Activated CD8-positive, alpha-beta T cell treated with anti-CD3 and anti-CD28 coated beads, Interleukin-2, amount 10 ng/mL, durations not matched to agents 7 days and 5 days (primary cell): ENCODE measurements at places on chromosomes 3 and 15.

- no peak for DNase-seq
Observed at GRCh38 chr15:59307165-59307537, 65.5 kb downstream of the MYO1E start.

DNA sequence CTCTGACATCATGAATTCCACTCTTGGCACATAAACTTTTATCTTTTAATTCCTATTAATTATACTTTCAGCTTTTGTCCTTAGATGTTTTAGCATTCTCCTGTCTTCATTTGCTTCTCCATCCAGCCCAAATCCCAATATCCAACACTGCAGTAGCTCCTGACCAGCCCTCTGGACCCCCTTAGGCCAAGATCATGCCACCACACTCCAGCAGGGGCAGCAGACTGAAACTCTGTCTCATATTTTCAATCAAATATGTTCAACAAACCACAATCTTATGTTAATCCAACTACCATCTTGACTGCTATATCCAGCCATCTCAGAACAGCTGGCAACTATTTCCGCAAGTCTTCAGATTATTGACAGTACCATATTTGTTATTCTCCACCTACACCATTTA, 315.8 kb upstream of the ROBO2 start:
- no peak for DNase-seq

DNA sequence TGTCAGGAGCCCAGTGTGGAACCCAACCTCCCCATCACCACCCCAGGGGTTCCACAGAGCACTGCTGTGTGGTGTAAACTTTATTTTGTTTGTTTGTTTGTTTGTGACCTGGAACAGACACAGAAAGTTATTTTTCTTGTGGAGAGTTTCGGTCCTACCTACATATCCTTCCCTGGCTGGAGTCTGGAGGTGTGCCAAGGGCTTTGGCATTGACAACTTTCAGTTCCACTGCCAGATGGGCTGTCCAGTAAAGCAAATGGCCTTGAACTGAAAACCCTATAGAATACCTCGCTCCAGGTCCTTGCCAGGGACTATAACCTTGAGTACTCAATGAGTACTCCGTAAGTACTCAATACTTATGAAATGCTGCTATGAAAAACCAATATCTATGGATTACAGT, 103.5 kb downstream of the MITF start:
- no peak for DNase-seq

DNA sequence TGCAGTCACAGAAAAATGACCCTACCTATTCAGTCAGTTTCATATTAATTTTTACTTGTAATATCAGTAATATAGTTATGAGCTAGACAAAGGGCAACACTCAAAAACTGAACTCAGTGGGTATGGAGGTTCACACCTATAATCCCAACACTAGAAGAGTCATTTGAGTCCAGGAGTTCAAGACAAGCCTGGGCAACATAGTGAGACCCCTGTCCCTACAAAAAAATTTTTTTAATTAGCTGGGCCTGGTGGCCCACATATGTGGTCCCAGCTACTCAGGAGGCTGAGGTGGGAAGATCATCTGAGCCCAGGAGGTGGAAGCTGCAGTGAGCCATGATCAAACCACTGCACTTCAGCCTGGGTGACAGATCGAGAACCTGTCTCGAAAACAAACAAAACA, 3.1 kb downstream of the TMF1 start:
- no peak for DNase-seq

- no peak for DNase-seq
Observed at GRCh38 chr3:158248261-158248660, 138.4 kb downstream of the RSRC1 start.

DNA sequence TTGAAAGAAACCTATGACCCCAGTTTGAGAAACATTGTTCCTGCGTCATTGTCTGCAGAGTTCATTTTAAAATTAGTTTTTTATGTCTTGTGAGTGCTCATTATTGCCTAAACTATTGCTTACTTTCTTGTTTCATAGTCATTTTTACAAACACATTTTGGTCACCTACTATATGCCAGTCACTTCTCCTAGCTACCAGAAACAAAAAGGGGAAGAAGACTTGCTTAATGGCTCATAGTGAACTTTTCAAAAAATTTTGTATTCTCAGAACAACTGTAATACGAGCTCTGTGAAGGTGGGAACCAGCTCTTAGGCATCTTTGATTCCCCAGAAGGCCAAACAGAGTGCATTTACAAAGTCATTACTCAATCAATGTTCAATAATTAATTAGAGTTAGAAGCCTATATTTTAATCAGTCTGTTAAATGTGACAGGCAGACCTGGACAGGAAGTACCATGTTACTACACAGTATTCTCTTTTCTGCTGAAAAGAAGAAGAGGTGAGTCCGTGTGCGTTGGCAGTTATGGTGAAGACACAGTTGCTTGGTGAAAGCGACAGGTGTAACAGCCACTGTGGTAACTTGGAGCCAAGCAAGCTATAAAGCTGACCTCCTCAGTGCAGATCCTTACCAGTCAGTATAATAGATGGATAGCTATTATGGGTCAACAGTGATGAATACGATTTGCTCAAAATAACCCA, 46.6 kb downstream of the DPPA2 start:
- DNase-seq, result no peak

DNA sequence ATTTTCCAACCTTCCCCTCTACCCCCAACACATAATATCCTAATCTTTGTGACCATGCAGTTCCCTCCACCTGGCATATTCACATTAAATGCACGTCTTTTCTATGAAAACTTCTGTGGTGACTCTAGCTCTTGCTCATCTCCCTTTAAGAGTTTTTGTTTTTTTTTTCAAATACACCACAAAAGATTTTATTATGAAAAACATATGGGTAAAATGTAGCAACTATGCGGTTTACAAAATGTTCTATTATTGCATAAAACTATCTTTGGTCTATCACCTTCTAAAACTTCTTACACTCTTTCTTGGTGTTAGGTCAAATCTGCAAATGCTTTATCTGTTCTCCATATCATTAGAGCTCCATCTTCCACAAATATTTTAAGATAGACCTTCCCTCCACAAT, 38.6 kb upstream of the ADGRG7 start:
- no peak for DNase-seq

GRCh38 chr3:184942735-184943134, 130.8 kb downstream of the VPS8 start:
- no peak for DNase-seq

DNA sequence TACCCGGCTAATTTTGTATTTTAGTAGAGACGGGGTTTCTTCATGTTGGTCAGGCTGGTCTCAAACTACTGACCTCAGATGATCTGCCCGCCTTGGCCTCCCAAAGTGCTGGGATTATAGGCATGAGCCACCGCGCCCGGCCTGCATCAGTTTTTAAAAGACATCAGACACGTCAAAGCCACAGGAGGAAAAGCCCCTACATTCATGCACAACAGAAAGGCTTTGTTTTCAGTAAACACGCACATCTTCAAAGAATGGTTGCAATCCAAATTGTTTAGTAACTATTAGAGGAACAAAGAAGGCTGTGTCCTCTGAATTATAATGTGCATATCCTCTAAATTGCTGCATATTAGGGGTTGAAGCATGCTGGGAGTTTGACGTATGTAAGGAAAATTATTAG, 53.3 kb downstream of the BTD start:
- no peak for DNase-seq

GRCh38 chr3:30011237-30011803, 595.1 kb upstream of the TGFBR2 start:
- no peak for DNase-seq

DNA sequence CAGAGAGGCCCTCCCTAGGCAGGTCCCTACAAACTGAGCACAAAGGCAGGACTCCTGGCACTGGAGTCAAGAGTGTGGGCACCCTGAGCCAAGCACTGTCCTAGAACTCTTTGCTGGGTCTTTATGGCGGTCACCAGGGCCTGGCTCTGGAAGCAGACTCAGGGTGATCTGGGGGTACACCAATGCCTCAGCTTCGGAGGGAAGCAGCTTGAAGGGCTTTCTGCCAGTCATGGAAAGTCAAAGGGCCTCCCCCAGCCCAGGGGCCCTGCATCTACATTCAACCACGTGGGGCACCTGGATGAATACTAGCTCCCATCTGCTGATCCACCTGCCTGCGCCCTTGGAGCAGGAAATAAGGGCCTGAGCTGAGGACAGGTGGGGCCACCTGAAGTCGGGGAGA, 7.4 kb downstream of the EPB42 start:
- no peak for DNase-seq

GRCh38 chr15:94066046-94066445, 165.3 kb upstream of the MCTP2 start:
- DNase-seq, result no peak

- DNase-seq, result no peak
Observed at GRCh38 chr3:24338409-24339130, 156.1 kb downstream of the THRB start.

GRCh38 chr3:29639578-29640290, 358.9 kb downstream of the RBMS3 start:
- no peak for DNase-seq

GRCh38 chr3:74393426-74393825, 221.0 kb downstream of the CNTN3 start:
- no peak for DNase-seq

DNA sequence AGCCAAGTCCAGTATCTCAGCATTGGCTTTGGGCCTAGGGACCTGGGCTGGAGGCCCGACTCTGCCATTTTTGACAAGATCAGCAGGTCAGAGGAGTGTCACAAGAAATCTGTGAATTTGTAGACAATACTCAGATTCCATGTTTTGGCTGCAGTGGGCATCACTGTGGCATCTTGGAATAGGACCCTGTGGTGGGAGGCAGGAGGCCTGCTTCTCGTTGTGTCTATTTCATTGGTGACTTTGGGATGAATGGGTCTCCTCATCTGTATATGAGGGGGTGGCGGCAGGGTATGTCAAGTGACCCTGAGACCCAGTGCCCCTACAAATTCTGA, 3.3 kb downstream of the C15orf39 start:
- no peak for DNase-seq

- DNase-seq, result no peak
Observed at GRCh38 chr15:46366360-46367007, 731.7 kb downstream of the SQOR start.

- DNase-seq, result no peak
Observed at GRCh38 chr15:91950631-91951329, 97.3 kb downstream of the SLCO3A1 start.
